Fibroblast of skin of scalp (primary cell): ENCODE measurements at places on chromosomes 5 and 9.

- DNase-seq, result no peak
Measured at GRCh38 chr9:113617550-113617949, 154.0 kb downstream of the RGS3 start.

GRCh38 chr5:57887851-57888621, 405.4 kb upstream of the ACTBL2 start:
- DNase-seq, result peak; percentile 61

DNA sequence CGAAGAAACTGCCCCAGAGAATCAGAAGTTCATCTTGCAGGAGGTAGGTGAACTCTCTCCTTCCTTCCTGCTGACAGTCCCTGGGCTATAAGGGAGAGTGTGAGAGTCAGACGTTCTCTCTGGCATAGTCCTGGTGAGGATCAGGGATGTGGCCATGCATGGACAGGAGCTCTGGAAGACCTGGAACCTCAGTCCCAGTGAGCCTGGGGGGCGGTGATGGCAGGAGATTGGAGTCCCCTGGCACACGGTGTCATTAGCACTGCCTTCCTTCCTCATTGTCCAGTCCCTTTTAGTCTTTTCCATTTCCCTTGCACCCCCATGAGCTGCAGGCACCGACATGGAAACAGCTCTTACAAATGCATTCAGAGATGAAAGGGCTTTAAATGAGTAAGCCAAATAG, 38.6 kb downstream of the GALNT12 start:
- DNase-seq, result no peak

GRCh38 chr9:137441289-137441934, at the start of gene ENTPD8:
TSS of gene ENTPD8 (minus strand) at chr9:137441357. CDS start at chr9:137438285, 3,072 bp downstream.
- no peak for DNase-seq

DNA sequence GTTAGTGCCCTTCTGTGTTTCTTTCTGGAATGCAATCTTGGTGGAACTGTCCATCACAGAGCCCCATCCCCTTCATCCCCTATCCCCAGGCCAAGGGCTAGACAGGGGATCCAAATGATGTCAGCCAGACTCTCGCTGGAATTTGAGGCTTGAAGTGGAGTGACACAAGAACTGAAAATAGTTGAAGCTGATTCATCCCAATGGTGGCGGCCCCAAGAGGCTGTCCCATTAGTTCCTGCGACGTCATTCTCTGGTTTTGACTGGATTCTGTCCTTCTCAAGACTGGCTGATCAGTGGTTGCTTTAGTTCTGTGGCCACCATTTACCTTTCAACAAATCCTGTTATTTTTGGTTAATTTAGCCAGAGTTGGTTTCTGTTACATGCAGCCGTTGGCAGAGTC, 59.9 kb downstream of the SUB1 start:
- peak; percentile 62 for DNase-seq

DNA sequence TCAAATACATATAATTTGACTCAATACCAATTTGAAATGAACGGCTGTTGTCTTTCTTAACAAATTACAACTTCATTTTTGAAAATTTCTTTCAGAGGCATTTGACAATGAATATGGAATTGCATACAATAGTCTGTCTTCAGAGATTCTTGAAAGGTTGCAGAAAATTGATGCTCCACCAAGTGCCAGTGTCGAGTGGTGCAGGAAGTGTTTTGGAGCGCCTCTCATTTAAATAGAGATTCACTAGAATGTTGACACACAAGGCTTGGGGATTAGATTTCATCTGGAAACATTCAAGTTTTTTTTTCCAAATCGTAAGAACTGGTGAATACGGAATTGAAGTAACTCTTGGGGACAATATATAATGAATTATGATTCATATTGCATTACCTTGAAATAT, 8.1 kb downstream of the RPS6 start:
- peak; percentile 22 for DNase-seq

DNA sequence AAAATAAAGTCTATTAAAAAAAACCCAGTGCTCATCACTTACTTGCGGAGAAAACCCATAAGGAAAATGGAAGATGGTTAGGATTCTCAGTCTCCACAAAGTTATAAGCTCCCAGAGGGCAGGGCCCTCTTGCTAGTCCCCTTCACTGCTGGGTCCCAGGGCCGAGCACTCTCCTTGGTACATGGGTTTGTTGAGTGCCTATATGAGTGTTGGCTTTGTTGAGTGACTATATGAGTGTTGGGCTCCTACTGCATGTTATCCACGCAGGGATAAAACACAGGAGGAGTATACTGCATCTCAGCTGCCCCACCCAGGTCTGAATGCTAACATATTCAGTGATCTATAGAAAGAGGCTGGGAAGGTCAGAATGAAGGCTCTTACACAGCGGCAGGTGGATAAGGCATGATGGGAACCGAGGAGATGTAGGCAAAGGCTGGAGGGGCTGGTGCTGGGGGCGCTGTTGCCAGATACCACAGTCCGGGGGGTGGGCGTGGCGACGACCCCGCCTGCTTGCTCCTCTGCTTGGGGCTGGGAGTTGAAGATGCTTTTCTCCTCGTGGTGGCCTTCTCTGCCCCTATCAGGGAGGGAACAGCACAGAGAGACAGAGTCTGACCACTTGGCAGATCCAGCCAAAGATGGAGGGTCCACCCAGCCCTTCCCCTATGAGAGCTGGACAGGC, 11.6 kb downstream of the ORM2 start:
- DNase-seq, result no peak

DNA sequence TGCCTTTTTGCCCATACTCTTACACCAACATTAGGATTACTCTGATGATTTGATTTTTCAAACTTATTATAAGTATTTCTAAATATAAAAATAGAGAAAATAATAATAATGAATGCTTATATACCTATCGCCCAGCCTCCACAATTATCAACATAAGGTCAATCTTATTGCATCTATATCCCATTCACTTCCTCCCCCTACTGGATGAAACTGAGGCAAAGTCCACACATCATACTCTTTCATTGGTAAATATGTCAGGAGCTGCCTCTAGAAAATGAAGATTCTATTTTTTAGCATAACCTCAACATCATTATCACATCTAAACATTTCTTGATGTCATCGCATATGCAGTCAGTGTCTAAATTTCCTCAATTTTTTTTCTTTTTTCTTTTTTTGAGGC, 44.3 kb downstream of the SH3RF2 start:
- no peak for DNase-seq

DNA sequence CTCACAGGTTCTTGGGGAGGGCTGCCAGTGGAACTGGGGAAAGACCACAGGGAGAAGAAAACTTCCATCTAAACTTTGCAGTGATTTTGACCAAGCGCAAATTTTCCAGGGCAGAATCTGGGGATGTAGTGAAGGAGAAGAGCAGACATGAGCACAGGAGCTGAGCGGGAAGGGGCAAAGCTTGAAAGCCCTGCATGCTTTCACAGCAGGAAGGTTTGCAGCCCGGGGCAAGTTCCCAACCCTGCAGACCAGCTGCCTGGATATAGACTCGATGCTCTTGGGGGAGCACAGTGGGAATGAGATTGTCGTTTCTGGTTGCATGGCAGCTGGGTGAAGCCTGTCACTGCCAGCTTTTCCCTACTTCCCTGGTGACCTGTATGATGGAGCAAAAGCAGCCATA, 276.8 kb upstream of the RORB start:
- no peak for DNase-seq

DNA sequence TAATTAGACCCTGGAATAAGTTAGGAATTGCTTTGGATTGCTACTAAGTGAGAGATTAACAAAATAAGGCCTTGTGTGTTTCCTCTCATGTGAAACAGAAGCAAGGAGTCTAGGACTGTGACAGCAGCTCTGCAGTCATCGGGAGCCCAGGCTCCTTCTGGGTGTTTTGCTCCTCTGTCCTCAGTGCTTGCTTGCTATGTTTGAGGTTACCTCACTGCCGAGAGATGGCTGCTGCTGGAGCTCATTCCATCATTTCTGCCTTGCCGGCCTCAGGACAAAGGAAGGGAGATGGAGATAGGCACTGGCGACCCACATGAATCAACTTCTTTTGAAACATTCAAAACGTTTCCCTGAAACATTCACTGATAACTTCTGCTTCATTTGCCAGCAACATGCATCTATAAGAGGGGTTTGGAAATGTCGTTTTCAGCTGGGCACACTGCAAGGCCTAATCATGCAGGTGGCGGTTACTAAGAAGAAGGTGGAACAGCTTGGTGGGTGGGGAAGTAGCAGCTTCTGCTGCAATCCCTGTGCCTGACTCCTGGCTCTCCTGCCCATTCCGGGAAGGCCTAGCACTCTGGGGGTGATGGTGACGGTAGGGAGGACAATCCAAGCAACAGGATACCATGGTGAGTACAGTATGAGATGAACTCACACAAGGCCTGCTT, 77.2 kb upstream of the CD180 start:
- DNase-seq, result no peak

- no peak for DNase-seq
Measured at GRCh38 chr9:91757782-91758181, 192.2 kb downstream of the ROR2 start.

DNA sequence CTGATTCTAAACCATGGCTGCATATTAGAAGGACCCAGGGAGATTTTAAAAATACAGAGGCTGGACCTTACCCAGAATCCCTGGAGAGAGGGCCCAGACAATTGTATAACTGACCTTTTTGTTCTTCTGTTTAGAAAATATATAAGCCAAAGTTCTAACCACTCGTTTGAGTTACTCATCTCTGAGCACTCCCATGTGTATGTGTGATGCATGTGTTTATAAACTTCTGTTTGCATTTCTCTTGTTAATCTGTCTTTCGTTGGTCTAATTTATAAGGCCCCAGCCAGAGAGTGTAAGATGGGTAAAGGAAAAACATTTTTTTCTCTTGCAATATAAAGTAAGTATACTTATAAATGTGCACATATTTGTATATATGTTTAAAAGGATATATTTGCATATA, 443.9 kb downstream of the ZNF608 start:
- no peak for DNase-seq

GRCh38 chr5:24629798-24630197, 15.0 kb downstream of the CDH10 start:
- DNase-seq, result no peak

DNA sequence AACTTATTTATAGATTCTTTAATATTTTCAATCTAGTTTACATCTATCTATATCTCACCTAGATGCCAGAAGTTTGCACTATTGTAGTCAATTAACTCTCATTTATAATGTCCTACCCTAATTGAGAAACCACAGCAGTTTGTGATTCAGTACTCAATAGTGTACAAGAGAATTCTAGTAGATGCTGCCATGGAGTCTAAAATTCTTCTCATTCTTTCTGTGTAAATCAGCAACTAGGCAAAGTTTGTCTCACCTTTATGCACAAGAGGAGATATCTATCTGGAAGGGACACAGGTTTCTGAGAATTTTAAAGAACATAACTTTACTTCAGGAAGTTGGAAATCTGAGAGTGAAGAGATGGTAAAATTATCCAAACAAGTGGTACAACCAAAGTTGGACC, 173.0 kb upstream of the FBXL7 start:
- no peak for DNase-seq

DNA sequence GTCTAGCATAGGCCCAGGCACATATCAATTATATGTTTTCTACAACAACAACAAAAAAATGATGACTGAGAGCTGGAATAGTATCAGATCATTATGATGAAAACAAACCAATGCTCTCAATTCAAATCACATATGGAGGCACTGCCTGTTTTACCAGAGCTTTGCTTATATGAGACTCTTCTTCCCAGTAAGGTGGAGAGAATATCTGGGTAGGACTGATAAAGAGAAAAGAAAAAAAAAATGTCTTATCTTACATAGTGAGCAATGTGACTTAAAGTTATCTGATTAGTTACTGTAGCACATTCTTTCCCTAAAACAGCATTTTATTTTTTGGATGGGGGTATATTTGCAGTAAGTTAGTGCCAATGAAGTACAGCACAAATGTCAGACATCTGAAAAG, 154.8 kb downstream of the RAB3C start:
- no peak for DNase-seq

- DNase-seq, result no peak
Measured at GRCh38 chr9:93143830-93144530, 9.9 kb upstream of the NINJ1 start.

- no peak for DNase-seq
Measured at GRCh38 chr9:4287386-4287785, 12.5 kb downstream of the GLIS3 start.

- DNase-seq, result no peak
Measured at GRCh38 chr5:151490627-151491026, 43.2 kb downstream of the SLC36A1 start.

DNA sequence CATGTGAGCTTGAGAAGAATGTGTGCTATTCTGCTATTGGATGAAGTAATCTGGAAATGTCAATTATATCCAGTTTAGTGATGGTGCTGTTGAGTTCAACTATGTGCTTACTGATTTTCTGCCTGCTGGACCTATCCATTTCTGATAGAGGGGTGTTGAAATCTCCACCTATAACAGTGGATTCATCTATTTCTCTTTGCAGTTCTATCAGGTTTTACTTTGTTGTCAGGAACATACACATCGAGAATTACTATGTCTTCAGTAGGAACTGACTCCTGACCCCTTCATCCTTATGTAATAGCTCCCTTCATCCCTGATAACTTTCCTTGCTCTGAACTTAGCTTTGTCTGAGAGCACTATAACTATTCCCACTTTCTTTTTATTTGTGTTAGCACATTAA, 16.7 kb upstream of the CDC14B start:
- DNase-seq, result no peak

GRCh38 chr9:92737611-92738299, 26.9 kb downstream of the BICD2 start:
- DNase-seq, result no peak

- no peak for DNase-seq
Measured at GRCh38 chr9:28866951-28867350, 1293.7 kb upstream of the C9orf72 start.

DNA sequence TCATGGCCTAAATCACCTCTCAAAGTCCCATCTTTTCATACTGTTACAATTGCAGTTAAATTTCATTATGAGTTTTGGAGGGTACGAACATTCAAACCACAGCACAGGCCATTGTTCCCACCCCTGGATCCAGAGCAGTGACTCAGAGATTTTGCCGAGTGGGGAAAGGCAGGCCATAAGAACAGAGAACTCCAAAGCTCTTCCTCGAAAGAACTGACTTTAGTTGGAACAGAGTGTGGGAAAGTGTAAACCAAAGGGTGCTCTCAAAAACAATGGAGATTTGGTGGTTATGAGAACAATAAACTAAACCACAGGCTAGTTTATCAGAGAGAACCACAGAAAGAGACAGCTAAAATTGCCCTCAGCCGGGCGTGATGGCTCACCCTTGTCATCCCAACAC, 19.4 kb upstream of the GRPEL2 start:
- DNase-seq, result no peak

DNA sequence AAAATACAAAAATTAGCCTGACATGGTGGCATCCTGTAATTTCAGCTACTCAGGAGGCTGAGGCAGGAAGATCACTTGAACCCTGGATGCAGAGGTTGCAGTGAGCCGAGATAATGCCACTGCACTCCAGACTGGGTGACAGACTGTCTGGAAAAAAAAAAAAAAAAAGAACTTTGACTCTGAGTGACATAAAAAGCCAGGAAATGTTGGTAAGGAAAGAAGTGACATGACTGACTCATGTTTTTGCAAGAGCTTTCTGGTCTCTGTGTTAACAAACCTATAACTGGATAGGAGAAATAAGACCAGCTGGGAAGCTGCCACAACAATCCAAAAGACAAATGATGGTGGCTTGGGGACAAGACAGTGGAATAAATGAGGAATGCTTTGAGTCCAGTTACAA, 272.1 kb downstream of the HINT1 start:
- no peak for DNase-seq

- no peak for DNase-seq
Measured at GRCh38 chr9:69943148-69943806, 100.4 kb upstream of the MAMDC2 start.
